Stimulated activated CD8-positive, alpha-beta memory T cell treated with anti-CD3 and anti-CD28 coated beads, Interleukin-2, amount 100 ng/mL, for 1 hour (primary cell): ENCODE measurements at places on chromosomes 5 and 9.

GRCh38 chr5:103434057-103434456, 128.5 kb downstream of the NUDT12 start:
- no peak for DNase-seq

GRCh38 chr5:162683284-162683683, 615.7 kb downstream of the GABRG2 start:
- no peak for DNase-seq

GRCh38 chr5:67548520-67549295, 352.1 kb upstream of the CD180 start:
- DNase-seq = no peak

GRCh38 chr5:100790951-100791350, 112.1 kb downstream of the ST8SIA4 start:
- DNase-seq = no peak

DNA sequence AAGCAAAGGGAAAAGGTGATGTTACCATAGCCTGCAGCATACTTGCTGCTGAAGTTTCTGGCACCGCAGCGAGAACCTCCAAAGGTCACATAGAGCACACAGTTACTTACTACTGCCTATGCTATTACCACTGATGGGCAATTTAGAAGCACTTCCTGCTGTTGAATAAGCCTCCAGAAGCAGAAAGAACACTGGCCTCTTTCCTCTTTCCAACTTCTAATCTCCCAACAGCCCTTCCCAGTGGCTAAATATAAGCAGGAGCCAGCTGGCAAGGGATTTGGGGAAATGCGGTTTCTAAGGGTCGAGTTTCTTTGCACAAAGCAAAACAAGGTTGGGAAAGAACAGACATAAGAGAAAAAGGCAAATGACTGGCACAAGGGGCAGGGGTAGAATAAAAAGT, 669.2 kb upstream of the ACO1 start:
- DNase-seq = no peak

GRCh38 chr5:179304466-179304865, 40.8 kb downstream of the ADAMTS2 start:
- DNase-seq = no peak

DNA sequence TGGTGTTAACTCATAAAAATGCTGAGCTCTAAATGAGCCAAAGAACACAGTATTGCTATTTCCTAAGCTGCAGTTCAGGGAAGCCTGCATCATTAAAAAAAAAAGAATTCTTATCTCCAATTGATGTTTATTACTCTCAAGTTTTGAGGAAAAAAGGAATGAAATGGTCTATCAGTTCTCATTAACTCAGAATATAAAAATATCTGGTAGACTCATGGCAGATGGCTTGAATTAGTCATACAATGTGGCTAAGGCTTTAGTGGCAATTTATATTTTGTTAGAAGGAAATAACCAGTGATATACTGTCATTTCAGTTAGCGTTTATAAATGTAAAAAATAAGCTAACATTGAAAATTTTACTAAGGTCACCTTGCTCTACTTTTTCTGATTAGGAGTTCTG, 1403.4 kb upstream of the C9orf72 start:
- DNase-seq = no peak

DNA sequence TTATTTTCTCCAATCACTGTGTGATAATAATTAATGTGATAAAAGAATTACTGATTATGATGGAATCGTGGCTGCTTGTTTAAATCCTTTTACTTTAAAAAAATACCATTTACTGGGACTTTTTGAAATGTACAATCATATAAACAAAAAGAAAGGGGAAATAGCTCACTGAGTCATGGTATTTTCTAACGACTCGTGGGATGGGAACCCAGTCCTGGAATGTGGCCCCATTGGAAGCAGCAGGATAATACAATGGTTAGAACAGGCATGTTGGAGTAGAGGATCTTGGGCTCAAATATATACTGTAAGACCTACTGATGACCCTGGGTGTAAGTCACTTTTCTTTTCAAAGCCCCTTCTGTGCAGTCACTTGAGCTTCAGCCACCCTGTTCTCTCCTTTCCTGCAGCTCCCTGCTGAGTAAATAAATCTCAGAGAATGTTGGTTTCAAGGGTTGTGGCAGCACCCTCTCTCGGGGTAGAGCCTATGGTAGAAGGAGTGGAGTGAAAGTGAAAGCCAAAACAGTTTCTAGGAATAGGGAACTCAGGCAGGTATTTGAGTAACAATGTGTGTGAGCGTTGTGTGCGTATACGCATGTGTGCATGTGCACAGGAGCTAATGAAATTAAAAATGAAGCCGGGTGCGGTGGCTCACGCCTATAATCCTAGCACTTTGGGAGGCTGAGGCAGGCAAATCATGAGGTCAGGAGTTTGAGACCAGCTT, 40.8 kb upstream of the LARP1 start:
- no peak for DNase-seq

GRCh38 chr9:34457266-34458012, 931 bp downstream of the FAM219A start:
- DNase-seq = peak; percentile 5

- DNase-seq = no peak
Observed at GRCh38 chr5:53327811-53328334, 152.6 kb upstream of the FST start.

DNA sequence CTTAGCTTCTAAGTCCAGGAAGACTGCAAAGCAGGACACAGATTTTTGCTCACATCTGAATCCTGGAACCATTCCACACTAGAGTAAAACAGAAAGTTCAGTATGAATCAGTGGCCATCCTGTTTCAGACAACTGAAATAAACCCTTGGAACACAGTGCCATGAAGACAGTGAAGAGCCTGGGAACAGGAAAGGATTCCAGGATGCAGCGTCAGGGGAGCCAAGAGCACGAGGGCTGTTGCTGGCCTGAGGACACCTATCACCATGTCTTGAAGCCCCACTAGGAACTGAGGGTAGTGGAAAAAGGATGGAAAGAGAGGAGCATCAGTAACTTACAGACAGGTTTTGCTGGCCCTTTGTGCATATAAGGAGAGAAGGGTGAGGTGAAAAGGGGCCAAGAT, 115.3 kb upstream of the FSTL4 start:
- DNase-seq = no peak
